ENCODE measurements at places on chromosomes 7 and 10.

GRCh38 chr10:16699435-16700057, 117.7 kb downstream of the RSU1 start:
- no peak for DNase-seq

DNA sequence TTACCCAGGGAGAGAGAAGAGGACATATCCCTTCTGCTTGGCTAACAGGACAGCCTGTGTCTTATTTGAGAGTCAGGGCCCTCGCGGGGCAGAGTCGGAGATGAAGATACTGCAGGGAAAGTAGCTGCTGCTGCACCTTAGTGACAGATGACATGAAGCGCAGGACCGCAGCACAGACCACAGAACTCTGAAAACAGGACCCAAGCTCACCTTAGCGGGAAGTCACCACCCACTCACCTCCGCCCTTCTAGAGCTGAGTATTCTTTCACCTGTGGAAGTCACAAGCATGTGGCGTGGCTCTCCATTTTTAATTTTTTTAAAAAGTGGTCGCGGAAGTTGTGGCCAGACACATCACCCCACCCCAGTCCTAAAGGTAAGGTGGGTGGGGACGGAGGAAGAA, 191.4 kb downstream of the FAM107B start:
- no peak for DNase-seq

- no peak for DNase-seq
Observed at GRCh38 chr10:93498166-93498565, 1.8 kb downstream of the CEP55 start.

DNA sequence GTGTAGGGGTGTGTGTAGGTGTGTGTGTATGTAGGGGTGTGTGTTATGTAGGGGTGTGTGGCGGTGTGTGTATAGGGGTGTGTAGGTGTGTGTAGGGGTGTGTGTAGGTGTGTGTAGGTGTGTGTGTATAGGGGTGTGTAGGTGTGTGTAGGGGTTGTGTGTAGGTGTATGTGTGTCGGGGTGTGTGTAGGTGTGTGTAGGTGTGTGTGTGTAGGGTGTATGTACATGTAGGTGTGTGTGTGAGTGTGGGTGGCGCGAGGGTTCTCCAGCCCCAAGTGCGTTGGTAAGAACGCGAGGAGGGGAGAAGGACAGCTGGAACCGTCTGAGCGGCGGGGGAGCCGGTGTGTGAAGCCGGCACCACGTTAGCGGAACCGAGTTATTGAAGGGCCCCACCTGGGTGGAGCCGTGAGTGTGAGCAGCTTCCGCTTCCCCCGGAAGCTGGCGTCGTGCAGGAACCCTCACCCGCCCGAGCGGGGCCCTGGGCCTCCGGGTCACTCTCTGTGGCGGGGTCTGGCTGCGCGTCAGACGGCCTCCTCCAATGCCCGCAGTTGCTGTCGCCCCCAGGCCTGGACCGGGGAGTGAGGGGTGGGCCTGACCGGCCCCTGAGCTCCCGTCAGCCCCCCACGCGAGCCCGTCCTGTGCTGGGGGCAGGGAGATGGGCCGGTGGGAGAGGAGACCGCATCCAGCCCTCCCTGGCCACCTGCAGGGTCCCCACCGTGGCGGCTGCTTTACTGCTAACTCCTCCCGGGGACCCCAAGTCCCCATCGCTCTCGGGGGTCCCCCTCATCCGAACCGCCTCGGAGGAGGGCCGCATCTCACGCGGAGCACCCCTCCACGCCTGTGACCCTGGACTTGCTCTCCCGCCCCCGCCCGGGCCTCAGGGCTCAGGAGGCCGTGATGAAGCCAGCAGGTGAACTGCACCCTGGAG, 49.6 kb upstream of the PSMG3 start:
- no peak for DNase-seq

- DNase-seq: no peak
Observed at GRCh38 chr7:106820321-106821217, 44.5 kb upstream of the PIK3CG start.

DNA sequence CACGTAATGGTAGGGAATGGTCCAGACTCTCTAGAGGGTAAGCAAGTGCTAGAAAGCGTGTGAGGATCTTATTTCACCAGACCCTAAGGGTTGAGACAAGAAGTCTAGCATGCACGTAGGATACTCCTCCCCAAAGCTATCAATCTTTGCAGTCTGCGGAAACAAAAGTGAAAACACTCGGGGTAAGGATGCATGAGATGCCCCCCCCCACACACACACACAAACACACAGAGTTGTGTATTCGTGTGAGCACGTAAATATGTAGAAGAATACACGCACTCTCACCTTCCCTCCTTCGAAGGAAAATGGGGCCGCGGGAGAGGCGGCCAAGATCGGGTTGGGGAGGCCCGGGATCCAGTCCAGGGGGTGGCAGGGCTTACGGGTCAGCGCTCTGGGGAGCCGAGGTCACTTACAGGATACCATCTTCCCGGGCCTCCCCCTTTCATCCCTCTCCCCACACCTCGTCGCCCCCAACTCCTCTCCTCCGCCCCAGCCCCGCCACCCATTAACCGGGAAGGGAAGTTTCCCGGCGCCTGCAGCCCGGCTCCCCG, 455 bp downstream of the CUL2 start:
- peak; percentile 38 for DNase-seq

- no peak for DNase-seq
Observed at GRCh38 chr10:49309691-49310411, 10.9 kb downstream of the C10orf71 start.

DNA sequence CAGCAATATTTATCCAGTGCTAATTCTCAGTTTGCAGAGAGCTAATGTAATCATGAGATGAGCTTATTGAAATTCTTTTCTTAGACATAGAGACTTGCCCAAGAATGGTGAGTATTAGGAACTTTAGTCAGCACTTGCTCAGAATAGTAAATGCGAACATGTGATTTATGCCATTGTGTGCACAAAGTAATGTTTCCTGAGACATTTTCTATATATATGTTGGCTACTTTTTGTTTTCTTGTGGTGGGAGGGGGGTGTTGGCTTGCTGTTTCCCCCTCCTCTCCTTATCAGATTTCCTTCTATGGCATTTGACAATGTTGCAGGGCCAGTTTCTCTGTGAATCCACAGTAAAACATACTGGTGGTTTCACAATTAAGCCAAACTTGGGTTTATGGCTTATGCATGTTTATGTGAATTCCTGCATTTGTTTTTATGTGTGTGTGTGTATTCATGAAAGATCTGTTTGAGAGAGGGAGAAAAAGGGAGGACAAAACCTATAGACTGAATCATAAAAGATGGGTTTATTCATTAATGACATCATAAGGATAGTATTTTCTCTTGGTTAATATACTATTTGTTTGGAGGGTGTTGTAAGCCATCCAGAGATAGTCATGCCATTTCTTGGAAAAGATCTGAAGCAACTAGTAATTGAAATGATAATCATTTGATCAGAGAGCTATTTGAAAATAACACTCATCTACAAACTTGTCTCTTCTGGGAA, 36.3 kb downstream of the ARID5B start:
- DNase-seq: peak; percentile 34

DNA sequence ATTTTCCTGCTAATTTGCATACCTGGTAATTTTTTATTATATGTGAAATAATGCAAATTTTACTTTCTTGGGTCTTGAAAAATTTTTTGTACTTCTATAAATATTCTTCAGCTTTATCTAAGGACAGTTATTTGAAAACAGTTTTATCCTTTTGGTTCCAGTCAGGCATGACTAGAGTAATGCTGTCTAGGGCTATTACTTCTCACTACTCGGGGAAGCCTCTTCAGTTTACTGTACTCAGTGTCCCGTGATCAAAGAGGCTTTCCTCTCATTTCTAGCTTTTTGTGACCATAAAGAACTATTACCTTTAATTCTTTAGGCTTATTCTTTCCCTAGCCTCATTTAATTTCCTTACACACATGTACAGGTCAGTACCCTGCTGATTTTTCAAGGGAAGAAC, 153.8 kb upstream of the HDAC9 start:
- no peak for DNase-seq

GRCh38 chr10:102801978-102802377, 35.2 kb downstream of the CYP17A1 start:
- DNase-seq: no peak

- no peak for DNase-seq
Observed at GRCh38 chr7:961546-962400, 7.3 kb upstream of the ADAP1 start.

- no peak for DNase-seq
Observed at GRCh38 chr10:44043646-44044375, 341.1 kb downstream of the CXCL12 start.

- DNase-seq: no peak
Observed at GRCh38 chr7:134512271-134512670, 15.1 kb upstream of the AKR1B10 start.

- DNase-seq: no peak
Observed at GRCh38 chr7:129354428-129355157, 79.6 kb upstream of the STRIP2 start.
